ENCODE measurements at places on chromosomes 7 and 10. TPM values are rescaled to one million over a fixed set of nuclear protein-coding genes. Genes with fewer than 3 reads are reported as not detected.

The NRP1 gene
- polyA plus RNA-seq: 1.2 TPM

DNA sequence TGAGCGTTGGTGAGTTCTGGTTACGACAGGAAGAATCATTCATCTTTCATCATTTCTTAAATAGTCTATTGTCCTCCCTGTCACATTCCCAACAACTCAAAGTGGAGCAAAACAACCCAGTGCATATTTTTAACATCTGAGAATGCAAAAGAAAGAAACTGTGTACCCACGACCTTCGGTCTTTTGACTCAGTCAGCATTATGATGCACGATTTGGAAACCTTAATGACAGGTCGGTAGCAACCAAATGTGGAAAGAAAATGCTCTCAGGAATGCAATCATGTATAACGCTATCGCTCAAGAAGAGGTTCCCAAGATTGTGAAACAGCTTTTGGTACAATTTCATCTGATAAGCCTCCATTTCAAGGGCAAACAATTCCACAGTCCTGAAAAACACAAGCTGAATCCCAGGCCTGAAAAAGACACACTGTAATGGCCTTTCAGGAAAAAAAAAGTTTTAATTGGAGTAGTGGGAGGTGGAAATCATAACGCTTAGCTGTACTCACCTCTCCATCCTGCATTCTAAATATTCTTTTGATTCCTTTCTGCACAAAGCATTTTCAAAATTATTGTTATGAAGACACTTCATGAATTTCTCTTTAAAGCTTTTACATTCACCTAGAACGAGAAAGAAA, 2.6 kb downstream of the COX19 start:
- H3K36me3 ChIP-seq: peaks cover 19% of the 10 kb centered on the region
- no peak overlapping the region for H3K4me3 ChIP-seq
- no peak overlapping the region for H3K27ac ChIP-seq
- no peaks in the 10 kb centered on the region for H3K27me3 ChIP-seq

DNA sequence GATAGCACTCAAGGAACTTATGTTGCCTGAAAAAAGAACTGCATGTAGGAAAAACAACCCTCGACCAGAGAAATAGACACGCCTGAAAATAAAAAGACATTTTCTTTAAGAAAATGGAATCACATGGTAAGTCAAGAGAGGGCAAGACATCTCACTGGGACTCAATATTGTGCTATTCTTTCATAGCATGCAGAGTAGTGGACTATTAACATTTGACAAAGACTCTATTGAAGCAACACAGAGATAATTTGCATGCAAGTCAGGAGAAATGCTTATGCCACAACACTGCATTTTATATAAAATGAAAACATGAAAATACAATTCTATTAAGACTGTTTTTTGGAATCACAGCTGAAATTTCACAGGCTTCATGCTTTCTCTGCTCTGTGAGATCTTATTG, 77.9 kb upstream of the RHOBTB1 start:
- no peaks in the 10 kb centered on the region for H3K36me3 ChIP-seq
- peaks cover 1% of the 10 kb centered on the region for H3K27me3 ChIP-seq
- H3K27ac ChIP-seq: no peak overlapping the region
- no peaks in the 10 kb centered on the region for H3K4me1 ChIP-seq

- no peaks in the 10 kb centered on the region for H3K27me3 ChIP-seq
- no peaks in the 10 kb centered on the region for H3K36me3 ChIP-seq
- H3K4me1 ChIP-seq: no peaks in the 10 kb centered on the region
Observed at GRCh38 chr7:157555313-157555712, 218.5 kb downstream of the DNAJB6 start.

GRCh38 chr10:89001024-89001728, 10.6 kb downstream of the FAS start:
- H3K27me3 ChIP-seq: no peaks in the 10 kb centered on the region
- H3K4me3 ChIP-seq: no peak overlapping the region
- H3K4me1 ChIP-seq: no peaks in the 10 kb centered on the region
- DNase-seq: no peak
- no peak overlapping the region for H3K27ac ChIP-seq

DNA sequence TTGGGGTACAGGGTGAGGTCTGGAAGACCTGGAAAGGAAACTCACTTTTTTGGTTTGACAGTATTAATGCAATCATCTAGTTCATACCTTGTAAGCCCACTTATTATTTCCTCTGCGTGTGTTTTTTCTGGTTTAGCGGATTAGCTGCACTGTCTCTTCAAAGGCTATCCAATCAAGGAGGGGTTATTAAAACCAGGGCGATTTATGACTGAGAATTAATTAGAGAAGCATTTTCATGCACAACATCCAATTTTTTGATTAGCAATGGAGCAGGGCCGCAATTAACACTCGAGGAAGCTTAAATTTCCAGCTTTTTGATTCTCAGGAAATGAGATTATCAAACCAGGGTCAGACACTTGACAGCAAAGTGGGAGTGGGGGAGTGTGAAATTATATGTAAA, 248.9 kb downstream of the EXOC4 start:
- no peaks in the 10 kb centered on the region for H3K4me1 ChIP-seq
- H3K4me3 ChIP-seq: no peak overlapping the region
- no peak overlapping the region for H3K27ac ChIP-seq
- H3K36me3 ChIP-seq: no peaks in the 10 kb centered on the region
- no peak for DNase-seq
- H3K27me3 ChIP-seq: peaks cover 1% of the 10 kb centered on the region

- H3K4me3 ChIP-seq: no peak overlapping the region
- H3K27me3 ChIP-seq: no peaks in the 10 kb centered on the region
- no peak overlapping the region for H3K27ac ChIP-seq
- no peak for DNase-seq
- peaks cover 10% of the 10 kb centered on the region for H3K36me3 ChIP-seq
Observed at GRCh38 chr10:29670761-29671160, 36.0 kb upstream of the SVIL start.
